Stimulated activated CD8-positive, alpha-beta memory T cell treated with anti-CD3 and anti-CD28 coated beads, Interleukin-15, amount 100 ng/mL, for 1 hour (primary cell): ENCODE measurements at places on chromosomes 3 and 15.

GRCh38 chr3:58594117-58594516, 16.9 kb upstream of the FAM107A start:
- DNase-seq, result no peak

GRCh38 chr3:179510496-179510895, 52.2 kb upstream of the ACTL6A start:
- no peak for DNase-seq

DNA sequence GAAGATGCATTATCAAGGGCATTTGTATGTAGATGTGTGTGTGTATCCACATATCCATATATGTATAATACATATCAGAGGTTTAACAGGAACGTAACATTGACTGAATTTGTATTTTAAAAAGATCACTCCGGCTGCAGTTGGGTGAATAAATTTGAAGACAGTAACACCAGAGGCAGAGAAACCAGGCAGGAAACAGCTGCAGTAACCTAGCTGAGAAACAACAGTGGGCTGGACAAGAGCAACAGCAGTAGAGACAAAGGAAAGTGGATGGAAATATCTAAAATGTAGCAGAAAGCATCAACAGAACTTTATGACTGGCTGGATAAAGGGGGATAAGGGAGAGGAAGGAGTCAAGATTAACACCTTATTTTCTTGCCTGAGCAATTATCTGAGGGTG, 68.3 kb upstream of the SETMAR start:
- no peak for DNase-seq

- no peak for DNase-seq
Measured at GRCh38 chr15:74594455-74594854, 21.2 kb upstream of the CLK3 start.

DNA sequence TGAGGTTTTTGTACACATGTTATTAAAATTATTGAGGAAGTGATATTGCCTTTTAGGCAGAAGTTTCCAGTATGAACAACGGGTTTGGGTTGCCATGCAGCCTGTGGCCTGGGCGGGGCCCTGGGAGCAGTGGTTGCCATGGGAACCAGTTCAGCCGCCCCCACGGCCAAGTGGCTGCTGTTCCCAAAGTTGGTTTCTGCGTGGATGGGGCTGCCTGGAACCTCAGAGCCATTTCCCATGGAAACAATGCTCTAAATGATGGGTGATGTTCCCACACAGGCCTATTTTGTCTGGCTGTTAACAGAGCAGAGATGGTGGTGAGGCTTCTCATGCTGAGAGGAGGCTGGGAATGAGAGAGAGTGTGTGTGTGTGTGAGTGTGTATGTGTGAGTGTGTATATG, 19.5 kb downstream of the MRAS start:
- no peak for DNase-seq

DNA sequence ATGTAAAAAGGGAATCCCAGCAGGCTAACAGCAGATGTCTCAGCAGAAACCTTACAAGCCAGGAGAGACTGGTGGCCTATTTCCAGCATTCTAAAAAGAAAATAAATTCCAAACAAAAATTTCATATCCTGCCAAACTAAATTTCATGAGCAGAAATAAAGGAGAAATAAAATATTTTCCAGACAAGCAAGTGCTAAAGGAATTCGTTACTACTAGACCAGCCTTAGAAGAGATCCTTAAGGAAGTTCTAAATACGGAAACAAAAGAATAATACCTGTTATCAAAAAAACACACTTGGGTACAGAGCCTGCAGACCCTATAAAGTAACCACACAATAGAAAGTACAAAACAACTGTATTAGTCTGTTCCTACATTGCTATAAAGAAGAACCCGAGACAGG, 41.4 kb downstream of the HDGFL3 start:
- no peak for DNase-seq

DNA sequence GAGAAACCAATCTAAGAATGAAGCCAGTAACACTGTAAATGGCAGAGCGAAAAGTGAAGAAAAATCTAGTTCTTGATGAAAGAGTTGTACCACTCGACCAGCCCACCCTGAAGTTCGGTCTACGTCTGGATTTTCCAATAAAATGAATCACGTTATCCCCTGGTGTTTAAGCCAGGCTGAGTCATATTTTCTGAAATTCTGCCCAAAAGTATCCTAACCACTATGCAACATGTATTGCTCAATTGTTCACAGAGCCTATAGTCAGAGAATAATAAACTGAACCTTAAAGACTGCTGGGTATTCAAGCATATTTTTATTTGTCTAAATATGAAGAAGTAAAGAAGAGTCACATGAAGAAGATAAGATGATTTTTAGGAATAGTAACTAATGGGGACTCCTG, 245.7 kb downstream of the FGF12 start:
- no peak for DNase-seq

DNA sequence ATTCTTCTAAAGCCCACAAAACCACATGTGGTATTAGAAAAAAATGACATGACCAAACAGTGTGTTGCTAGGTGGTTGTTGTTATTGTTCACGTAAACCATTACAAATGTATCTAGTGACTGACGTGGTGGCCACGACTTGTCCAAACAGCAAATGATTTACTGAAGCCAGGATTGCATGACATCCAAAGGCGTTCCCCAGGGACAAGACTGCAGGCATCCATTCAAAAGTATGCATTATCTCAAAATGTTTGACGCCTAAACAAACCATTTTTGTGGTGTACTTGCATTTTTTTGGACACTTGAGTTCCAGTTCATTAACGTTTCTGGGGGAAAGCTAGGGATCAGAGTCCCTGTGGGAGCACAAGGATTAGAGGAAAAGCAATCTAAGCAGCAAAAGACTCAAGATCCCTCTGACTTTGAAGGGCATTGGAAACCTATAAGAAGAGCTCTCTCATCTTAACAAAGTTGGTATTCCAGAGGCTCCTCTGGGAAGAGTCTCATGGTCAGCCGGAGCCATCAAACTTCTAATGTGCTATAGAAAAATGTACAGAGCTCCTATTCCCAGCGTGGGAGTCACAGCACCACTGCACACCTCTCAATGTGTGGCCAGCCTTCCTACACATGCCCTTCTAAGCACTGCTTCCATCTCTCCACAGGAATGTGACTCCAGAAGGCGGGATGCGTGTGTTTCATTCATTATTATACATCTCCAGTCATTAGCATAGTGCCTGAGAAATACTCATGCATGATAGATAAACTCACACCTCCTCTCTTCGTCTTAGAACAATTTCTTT, 62.9 kb downstream of the FBN1 start:
- DNase-seq, result no peak

- DNase-seq, result no peak
Measured at GRCh38 chr15:44414001-44414400, 13.4 kb upstream of the CTDSPL2 start.

DNA sequence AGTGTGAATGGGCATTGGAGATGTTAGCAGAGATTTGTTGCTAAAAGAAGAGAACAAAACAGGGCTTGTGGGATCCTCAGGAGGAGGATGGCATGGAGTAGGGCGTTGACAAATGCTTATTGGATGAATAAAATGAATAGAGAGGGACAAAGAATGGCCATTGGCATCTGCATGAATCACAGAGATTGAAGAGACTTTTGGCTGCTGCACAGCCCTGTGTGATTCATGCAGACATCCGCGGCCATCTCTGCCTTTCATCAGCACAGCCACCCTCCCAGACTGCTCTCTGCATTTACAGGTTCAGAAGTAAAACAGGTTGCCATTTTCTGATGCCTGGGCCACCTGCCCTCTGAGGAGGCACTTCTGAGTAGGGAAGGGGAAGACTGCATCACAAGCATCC, 397.9 kb downstream of the EPHB1 start:
- no peak for DNase-seq

- DNase-seq, result no peak
Measured at GRCh38 chr3:151315136-151315535, 1.5 kb downstream of the GPR87 start.

- DNase-seq, result no peak
Measured at GRCh38 chr15:64891561-64891960, 20.1 kb upstream of the ANKDD1A start.
